ENCODE measurements at places on chromosomes 5 and 9.

GRCh38 chr9:77469515-77470231, 178.4 kb downstream of the GNA14 start:
- no peak for DNase-seq

DNA sequence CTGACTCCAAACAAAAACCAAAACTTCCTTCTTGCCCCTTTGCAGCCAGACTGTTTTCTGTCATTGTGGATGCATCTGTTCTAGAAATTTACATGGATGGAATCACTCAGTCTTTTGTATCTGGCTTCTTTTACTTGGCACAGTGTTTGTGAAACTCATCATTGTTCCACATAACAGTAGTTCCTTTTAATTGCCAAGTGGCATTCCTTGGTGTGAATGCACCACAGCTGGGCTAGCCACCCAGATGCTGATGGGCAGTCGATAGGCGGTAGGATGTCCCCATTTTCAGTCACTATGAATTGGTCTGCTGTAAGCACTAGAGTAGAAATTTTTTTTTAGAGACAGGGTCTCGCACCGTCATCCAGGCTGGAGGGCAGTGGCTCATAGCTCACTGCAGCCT, 6.3 kb upstream of the CLPTM1L start:
- DNase-seq, result no peak

DNA sequence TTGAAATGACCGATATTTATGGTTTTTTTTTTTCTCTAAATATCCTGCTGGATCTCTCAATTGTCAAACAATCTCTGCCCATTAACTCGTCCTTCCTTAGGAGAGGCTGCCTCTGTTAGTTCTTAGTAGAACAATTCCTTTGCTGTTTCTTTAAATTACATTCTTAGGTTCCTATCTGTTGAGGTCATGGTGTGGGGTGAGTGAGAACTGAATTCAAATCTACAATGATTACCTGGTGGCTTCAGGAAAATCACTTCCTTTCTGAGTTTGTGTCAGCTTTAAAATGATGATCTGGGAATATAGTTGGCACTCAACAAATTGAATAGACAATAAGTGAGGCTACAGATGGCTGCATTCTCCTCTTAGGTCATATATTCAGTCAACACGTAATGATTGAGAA, 82.1 kb upstream of the TNFSF8 start:
- DNase-seq, result no peak

GRCh38 chr5:149239917-149240316, 31.7 kb upstream of the AFAP1L1 start:
- DNase-seq, result no peak

- no peak for DNase-seq
Measured at GRCh38 chr9:134320126-134320867, 6.0 kb upstream of the RXRA start.

DNA sequence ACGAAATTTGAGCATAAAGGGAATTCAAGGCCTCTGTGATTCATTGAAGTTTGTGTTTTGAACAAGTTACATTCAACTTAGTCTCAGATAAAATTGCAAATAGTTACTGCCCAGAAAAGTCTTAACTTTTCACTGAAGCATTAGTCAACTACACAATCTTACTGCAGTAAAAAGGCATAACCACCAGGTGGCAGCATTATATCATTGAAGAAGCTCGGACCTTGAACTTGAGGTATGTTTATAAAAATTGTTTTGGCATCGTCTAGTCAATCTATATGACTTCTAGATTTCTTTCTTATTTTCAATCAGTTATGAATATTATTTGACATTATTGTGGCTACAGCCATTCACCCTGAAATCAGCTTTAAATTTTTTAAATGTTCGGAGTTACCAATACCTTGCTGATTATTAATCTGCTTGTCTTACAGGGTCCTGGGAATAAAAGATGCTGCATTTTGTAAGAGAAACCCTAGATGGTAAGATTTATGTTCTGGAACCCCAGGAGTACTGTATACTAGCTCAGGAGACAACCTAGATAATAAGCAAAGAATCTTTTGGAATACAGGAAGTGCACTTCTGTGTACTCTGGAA, 83.9 kb upstream of the GRAMD2B start:
- no peak for DNase-seq

DNA sequence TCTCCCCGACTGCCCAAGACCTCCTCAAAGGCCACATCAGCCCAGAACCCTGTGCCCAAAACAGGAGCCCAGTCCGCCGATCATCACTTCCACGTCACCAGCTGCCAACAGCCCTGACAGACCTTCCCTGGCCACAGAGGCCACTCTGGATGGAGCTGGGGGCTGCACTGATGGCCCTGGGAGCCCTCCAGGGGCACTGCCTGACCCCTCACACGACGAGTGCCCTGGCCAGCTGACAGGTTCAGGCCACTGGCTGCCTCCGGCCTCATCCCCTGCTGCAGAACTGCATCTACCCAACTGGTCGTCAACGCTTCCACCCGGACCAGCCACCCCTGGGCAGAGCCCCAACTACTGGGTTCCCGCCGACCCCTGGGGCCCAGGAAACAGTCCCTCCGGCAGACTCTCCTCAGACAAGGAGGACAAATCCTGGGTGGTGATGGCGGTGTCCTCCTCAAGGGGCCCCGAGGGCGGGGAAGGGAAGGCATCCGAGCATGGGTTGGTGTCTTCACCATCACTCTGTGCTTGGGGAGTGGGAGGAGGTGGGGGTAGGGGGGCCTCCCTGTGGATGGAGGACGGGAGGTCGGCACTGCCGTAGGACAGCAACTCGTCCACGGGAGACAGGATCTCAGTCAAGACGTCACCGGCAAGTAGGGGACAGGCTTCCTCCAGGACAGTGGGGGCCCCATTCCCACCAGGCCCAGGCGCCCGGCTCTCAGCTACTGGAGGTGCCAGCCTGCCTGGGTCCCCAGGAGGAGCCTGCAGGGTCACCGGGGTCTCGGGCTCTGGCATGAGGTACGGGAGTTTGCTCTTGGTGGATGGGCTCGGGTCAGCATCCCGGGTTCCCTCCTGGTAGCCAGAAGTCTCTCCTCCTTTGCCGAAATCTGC, 7.9 kb upstream of the QSOX2 start:
- no peak for DNase-seq

DNA sequence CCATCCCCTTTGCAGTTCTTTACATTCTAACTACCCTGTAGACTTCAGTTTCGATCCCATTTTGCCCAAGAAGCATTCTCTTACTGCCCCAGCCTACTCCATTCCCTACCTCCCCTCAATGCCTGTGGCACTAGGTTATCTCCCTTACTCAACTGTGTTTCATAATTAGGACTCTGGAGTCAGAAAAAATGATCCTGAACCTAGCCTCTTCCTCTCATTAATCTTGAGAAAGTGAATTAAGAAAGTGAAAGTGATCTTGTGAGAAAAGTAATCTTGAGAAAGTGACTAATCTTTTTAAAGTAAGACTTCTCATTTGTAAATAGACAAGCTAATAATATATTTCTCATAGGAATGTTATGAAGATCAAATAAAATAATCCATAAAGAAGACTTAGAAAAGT, 444.0 kb upstream of the TRPC7 start:
- no peak for DNase-seq

- DNase-seq, result no peak
Measured at GRCh38 chr9:91127653-91128052, 234.1 kb downstream of the AUH start.

All from activated effector memory CD4-positive, alpha-beta T cell treated with Interleukin-2 at 50 U/mL for 16 hours (primary cell).